ENCODE measurements at places on chromosomes 1 and 21.

- DNase-seq: no peak
These were observed 801 bp upstream of the GORAB start for GRCh38 chr1:170530972-170531757.

GRCh38 chr1:30778154-30778978, 20.8 kb upstream of the LAPTM5 start:
- DNase-seq: peak; percentile 80

DNA sequence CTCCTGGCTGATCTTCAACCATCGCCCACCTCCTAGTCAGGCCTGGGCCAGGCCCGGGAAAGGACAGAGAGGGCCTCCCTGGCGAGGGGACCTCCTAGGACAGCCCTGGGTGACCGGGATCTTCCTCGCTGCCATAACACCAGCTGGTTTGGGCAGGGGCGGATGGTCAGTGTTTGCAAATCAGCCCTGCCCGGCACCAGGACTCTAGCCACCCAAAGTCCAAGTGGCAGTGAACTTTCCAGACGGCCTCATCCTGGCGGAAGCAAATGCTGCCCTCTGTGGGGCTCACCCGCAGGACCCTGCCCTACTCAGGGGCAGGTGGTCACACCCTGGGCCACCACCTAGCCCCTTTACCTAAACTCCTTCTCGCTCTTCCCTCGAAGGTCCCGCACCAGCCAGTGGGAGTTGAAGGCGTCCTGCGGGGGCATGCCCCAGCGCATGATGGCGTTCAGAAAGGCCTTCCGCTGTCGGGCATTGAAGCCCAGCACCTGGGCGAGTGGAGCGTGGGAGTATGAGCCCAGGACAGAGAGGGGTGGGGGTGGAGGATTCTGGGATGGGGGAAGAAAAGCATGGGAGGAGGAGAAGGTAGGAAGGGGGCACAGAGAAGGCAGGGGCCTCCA, 55.3 kb downstream of the CHD5 start:
- no peak for DNase-seq

GRCh38 chr1:153023109-153023508, 7.9 kb upstream of the SPRR1B start:
- DNase-seq: no peak

GRCh38 chr21:42164064-42164789, 54.7 kb upstream of the ABCG1 start:
- DNase-seq: peak; percentile 9

DNA sequence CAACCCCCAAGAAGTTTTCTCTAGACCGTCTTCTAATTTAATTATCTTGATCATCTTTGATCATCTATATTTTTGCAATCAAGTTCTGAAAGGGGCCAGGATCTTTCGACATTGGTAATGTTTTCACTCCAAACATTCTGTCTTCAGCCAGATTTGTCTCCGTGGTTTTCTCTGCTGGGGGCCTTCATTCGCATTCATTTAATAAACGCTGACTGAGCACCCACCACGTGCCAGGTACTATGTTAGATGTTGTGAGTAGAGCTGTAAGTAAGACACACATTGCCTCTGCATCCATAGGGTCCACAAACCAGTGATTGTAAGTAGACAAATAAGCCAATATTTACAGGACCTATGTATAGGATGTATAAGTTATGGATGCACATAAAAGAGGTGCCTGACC, 134.5 kb upstream of the MROH9 start:
- no peak for DNase-seq

- no peak for DNase-seq
These were observed 59.7 kb downstream of the DESI2 start for GRCh38 chr1:244712669-244713068.

DNA sequence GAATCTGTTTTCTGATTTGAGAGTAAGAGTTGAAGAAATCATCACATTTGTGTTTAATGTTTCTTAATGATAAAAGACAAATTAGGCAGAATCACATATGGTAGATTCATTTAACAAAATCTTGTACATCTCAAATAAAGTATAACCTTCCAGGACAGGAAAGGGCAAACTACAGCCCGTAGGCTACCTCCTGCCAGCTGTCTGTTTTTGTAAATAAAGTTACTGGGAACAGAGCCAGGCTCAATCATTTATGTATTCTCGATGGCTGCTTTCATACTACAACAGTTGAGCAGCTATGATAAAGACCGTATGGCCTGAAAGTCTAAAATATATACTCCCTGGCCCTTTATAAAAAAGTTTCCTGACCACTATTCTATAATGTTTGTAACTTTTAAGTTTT, 204.1 kb downstream of the COL24A1 start:
- DNase-seq: peak; percentile 12

GRCh38 chr1:47865881-47866535, 131.2 kb downstream of the TRABD2B start:
- no peak for DNase-seq

GRCh38 chr1:39110325-39110851, 84.2 kb downstream of the NDUFS5 start:
- DNase-seq: peak; percentile 92

DNA sequence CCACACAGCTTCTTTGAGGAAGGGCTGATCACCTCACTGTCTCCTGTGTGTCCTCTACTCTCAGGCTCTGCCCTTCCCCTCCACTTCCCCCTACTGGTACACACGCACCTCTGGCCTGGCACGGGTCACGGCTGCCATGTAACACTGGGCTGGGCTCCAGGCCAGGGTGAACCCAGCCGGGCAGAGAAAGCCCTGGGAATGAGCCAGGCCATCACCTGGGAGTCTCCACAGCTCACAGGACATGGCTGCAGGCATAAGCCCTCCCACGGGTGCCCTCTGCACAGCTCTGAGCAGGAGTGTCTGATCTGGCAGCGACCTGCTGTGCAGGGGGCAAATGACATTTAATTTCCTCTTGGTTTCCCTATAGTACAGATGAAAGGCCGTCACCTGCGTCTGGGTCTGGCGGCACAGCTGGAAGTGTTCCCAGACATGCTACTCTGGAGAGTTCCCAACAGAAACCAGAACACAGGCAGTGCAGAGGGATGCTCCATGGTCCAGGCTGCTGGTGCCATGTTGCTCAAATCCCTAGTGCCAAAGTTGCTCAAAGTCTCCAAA, 61.2 kb downstream of the ERI3 start:
- DNase-seq: no peak

- no peak for DNase-seq
These were observed 17.8 kb downstream of the HLCS start for GRCh38 chr21:36948686-36949085.

GRCh38 chr1:30535595-30536325, 187.6 kb downstream of the MATN1 start:
- DNase-seq: no peak

DNA sequence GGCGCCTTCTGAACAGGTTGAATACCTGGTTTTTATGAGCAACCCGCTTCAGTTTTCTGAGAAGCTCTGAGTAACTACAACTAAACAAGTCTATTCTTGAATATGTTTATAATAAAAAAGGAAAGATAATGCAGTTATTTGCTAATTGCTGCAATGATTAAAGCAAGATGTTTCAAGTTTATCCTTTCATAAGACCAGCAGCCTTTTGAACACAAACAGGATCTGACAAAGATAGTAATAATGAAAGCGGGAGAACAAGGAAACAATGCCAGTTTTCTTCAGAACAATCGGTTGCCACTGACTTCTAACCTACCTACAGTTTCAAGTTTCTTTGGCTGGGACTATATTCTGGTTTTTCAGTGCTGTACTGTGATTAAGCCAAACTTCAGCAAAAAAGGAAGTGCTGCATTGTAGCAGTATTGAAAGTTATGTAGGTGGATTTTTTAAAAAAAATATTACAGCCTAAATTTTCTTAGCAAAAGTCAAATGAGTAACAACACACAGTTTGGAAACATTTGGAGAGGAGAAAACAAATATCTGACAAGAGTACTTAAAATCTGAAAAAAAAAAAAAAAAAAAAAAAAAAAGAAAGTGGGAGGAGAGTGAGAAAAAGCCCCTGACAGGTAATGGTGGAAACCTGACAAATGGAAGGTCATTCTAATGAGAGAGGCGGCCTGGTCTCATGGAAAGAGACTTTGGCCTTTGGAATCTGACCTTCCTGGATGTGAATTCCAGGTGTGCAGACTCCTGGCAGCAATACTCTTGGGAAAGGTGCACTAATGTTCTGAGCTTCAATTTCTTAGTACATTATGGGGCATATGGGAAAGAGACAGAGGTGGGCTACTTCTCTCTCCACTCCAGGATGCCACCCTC, 11.4 kb downstream of the KCNJ15 start:
- DNase-seq: no peak

GRCh38 chr1:113978863-113979702, at the start of gene OLFML3:
OLFML3 (plus strand) TSS chr1:113979474; CDS start chr1:113979517, 43 bp downstream.
- DNase-seq: peak; percentile 99

GRCh38 chr1:200780545-200781369, 42.1 kb downstream of the CAMSAP2 start:
- no peak for DNase-seq

- DNase-seq: no peak
These were observed 3.8 kb downstream of the OR10K2 start for GRCh38 chr1:158422212-158422611.

DNA sequence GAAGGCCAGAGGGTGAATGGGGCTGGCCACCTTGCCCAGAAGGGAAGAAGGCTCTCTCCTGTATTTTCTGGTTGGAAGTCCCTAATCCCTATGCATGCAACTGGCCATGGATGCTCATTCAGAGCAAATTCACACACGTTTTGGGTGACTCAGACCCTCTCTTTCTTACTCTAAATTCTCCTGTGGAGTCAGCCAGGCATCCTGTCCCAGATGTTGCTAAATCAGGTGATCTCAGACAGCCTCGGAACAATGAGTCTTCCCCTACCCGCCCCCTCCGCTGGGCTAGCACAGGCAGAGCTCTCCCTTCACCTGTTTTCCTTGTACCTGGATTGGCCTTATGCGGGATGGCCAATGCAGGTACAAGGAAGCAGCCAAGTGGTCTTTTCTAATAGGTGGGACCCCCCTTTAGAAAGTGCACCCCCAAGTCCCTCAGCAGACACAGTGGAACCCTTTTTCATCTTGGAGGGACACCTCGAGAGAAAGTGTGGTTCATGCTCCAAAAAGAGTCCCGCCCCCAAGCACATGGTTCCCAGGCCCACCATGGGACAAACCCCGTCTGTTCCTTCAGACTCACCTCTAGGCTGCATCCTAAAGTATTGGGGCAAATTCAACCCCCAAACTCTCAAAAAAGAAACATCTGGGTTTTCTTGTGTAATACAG, 8.6 kb downstream of the S100A6 start:
- no peak for DNase-seq

- DNase-seq: no peak
These were observed 20.2 kb upstream of the ZNF436 start for GRCh38 chr1:23389837-23390321.

DNA sequence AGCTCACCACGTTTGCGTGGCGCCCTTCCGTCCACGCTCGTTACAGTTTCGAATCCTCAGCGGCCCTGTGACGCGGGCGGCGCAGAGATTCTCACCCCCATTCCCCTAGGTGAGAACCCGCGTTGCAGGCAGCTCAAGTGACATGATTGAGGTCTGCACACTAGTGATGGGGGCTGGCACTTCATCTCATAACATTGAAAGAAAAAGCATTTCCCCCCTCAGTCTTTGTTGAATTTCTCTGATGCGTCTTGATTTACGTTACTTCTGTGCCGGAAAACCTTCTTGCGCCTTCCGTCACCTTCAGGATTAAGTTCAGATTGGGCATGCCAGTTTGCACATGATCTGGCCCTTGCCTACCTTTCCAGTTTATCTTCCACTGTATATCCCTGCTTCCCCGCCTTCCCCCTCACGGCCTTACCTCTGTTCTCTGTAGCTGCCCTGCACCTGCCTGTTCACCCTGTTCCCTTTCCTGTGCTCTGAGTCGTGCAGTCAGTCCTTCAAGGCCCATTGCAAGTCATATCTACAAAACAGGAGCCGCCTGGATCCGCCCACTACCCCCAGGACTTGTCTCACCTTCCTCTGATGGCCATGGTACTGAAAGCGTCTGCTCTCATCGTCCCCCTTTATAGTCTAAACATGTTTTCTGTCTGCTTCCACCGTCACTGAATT, 1.1 kb downstream of the CTPS1 start:
- peak; percentile 71 for DNase-seq

- DNase-seq: no peak
These were observed 207.2 kb downstream of the PTGER3 start for GRCh38 chr1:70840260-70840953.

DNA sequence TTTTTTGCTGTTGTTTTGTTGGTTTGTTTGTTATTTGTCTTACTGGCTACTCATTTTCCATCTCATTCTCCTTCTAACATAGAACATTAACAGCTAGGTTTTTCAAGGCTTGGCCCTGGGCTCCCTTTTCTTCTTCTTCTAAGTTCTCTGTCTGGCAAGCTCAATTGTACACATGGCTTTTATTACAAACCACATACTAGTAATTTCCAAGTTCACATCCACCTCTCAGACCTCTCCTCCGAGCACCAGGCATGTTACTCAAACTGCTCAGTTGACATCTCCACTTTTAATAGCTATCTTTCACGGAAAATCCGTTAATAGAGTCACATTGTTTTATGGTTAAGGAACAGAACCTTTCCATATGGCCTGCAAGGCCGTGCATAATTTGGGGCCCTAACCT, 736.9 kb upstream of the ADAMTS5 start:
- DNase-seq: no peak

GRCh38 chr21:15742694-15743093, 12.9 kb downstream of the USP25 start:
- DNase-seq: no peak

GRCh38 chr1:17128361-17128760, 9.1 kb upstream of the PADI2 start:
- DNase-seq: peak; percentile 88

DNA sequence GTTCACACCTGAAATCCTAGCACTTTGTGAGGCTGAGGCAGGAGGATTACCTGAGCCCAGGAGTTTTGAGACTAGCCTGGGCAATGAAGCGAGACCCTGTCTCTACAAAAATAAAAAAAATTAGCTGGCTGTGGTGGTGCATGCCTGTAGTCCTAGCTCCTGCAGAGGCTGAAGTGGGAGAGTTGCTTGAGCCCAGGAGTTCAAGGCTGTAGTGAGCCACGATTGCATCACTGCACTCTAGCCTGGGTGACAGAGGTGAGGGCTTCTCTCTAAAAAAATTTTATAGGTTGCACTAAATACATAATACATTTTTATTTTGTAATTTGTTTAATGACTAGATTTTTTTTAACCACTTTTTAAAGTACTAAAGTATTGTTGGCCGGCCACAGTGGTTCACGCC, 6.1 kb downstream of the PARK7 start:
- no peak for DNase-seq

- no peak for DNase-seq
These were observed 11.2 kb downstream of the S100A10 start for GRCh38 chr1:151982300-151983005.
